GM10248 (cell line): ENCODE measurements at places on chromosomes 6 and 20.

- DNase-seq: no peak
Observed at GRCh38 chr6:52642368-52642767, 28.5 kb upstream of the TMEM14A start.

- DNase-seq: peak; percentile 48
Observed at GRCh38 chr20:49712996-49713752, 504 bp downstream of the B4GALT5 start.

DNA sequence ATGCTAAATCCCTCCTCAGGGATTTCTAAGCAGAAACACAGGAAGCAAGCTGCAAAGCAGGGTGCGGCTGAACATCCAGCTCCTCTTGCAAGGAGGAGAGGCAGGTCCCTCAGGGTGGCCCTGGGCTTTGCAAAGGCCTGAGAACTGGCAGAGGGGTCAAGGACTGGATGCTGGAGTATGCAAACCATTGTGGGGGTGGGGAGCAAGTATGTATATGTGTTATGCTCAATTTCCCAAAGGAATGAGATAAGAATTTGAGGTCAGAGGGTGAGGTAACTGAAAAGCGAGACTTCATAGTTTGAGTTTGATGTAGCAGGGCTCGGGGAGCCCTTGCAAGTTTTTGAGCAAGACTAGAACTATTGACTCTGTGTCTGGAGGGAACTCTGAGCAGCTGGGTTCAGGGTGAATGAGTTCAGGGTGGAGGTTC is 11.2 kb downstream of the SLC22A2 start:
- DNase-seq: no peak

- DNase-seq: no peak
Observed at GRCh38 chr20:34268851-34269636, 27.8 kb downstream of the ASIP start.

DNA sequence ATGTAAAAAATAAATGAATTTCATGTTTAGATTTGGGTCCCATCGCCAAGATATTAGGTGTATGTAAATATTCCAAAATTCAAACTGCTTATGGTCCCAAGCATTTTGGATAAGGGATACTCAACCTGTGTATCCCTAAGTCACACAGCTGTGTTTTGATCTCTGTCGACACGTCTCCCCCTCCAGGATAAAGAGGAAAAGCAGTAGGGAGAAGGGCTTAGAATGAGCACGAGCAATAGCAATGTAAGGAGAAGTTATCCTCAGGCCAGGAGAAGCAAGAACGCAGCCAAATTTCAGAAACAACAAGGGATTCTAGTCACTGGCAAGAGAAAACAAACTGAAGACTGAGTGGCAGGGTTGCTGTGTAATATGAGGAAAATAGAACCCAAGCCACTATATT is 181.2 kb downstream of the AIG1 start:
- no peak for DNase-seq
